Stimulated activated CD8-positive, alpha-beta memory T cell treated with anti-CD3 and anti-CD28 coated beads, Interleukin-4, amount 100 ng/mL, for 1 hour (primary cell): ENCODE measurements at places on chromosomes 5 and 9.

- DNase-seq: no peak
Measured at GRCh38 chr9:16879416-16879815, 8.9 kb upstream of the BNC2 start.

DNA sequence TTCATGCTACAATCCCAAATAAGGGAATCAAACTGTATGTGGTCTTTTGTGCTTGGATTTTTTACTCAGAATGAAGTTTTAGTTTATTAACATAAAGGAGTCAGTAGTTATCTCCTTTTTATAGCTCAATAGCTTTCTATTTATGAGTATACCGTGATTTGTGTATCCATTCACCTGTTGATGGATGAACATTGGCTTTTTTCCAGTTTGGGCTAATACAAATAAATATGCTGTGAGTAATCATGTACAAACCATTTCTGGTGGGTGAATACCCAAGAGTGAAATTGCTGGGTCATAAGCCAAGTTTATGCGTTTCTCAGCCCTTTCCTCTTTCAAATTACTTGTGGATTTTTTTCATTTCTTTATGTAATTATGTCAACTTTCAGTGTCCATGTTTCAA lies 395.3 kb downstream of the OSTF1 start:
- no peak for DNase-seq

DNA sequence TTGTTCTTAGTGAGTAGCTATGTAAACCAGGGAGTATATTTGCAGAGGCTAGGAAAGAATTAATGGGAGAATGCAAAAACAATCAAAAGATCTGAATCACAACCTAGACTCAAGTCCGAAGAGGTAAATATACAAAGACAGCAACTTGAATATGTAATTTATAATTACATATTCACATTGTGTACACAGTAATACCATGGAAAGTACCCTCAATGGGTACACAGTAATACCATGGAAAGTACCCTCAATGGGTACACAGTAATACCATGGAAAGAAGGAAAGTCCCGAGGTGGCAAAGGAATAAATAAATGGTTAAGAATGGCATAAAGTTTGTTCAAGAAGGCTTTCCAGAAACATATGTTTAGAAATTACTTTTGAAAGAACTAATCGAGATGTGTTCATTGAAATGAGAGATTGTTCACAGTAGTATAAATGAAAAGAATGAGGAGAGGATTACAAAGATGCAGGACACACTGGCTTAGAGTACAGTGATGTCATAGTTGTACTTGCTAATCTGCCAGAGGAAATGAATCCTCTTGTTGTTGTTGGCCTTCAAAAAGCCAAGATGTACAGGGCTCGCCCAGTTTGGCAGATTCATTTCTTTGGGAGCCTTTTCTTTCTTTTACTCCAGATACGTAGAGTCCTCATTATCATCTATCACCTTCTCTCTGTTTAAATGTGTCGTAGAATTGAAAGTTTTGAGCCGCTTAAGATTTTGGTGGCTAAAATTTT lies 116.0 kb downstream of the UNC13B start:
- no peak for DNase-seq

DNA sequence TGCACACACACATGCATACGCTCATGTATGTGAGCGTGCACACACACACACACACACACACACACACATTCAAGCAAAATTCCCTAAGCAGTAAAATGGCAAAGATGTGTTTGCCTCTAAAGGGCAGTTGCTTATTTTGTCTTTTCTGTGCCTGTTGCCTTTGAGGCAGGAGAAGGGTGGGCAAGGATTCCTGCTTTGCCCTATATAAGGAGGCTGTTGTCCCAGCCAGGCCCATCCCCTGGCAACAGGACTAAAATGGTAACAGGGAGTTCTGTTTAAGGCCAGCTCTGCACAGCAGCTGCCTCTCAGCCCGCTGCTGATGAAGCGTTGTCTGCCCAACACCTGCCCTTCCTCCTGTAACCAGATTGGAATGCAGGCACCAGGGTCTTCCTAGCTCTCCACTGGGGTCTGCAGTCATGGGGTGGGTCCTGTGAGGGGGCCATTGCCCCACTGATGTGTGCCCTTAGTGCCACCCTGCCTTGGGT lies 64.4 kb downstream of the PPARGC1B start:
- DNase-seq: no peak

DNA sequence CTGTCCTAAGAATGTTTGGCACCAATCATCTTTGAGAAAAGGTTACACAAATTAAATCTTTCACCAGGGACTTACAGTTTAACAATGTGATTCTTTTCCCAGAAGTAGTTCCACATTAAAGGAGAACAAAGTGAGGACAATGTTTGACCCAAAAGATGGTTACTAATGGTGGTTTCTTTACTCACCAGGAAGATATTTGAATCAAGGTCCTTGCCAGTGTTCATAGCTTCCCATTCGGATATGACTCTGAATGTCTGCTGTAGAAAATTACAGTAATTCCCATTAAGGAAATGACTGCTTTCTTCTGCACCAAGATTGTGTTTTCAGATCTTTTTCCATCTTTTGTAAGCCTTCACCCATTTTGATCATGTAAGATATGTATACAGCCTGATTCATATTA lies 114.6 kb upstream of the ADAMTSL1 start:
- DNase-seq: no peak

DNA sequence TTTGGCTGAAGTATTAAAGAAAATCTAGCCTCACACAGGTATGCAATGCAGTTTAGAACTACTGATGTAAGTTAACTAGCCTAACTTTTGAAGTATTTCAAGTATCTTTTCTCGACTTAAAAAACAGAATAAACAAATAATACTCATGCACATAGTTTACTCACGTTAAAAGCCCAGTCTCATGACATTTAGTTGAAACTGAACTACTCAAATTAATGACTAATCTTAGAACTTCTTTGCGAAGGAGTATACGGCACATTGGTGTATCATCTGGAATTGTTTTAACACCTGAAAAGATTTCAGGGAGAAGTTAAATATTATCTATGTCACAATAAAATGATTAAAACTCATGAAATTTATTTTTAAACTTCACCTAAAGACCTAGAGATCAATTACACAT lies 98.5 kb downstream of the OSMR start:
- DNase-seq: no peak

GRCh38 chr9:136688274-136689107 lies 1.2 kb upstream of the AGPAT2 start:
- no peak for DNase-seq

GRCh38 chr5:546376-546908 lies 22.2 kb upstream of the SLC9A3 start:
- DNase-seq: no peak

DNA sequence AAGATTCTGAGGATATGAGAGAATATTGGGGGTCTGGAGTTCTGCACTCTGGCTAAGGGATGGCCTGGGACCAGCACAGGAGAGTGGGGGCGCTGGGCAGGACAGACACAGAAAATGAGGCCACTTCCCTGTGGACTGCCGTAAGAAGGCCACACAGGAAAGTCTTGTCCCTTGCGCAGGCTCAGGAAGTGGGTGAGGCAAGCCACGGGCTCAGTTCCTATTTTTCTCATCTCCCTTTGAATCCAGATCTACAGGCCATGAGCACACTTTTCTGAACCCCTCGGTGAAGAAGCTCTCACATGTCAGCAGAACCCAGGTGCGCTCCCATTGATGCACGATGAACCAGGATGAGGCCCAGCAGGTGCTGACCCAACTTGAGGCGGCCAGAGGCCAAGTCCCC lies 207.4 kb downstream of the AGTPBP1 start:
- DNase-seq: no peak

DNA sequence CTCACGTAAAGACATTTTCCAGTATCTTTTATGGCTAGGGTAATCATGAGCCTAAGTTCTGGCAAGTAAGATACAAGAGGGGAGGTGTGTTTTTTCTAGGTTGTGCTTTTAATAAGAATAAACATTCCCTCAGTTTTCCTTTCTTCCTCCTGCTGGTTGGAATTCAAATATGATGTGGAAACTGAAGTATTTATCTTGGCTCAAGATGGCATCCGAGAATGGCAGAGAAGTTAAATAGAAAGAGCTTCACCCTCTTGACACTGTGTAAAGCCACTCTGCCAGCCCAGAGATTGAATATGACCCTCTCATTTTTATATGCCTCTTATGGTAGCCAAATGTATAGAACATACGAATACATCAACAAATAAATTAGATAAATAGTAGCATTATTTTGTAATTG lies 438.4 kb downstream of the ISL1 start:
- DNase-seq: no peak

DNA sequence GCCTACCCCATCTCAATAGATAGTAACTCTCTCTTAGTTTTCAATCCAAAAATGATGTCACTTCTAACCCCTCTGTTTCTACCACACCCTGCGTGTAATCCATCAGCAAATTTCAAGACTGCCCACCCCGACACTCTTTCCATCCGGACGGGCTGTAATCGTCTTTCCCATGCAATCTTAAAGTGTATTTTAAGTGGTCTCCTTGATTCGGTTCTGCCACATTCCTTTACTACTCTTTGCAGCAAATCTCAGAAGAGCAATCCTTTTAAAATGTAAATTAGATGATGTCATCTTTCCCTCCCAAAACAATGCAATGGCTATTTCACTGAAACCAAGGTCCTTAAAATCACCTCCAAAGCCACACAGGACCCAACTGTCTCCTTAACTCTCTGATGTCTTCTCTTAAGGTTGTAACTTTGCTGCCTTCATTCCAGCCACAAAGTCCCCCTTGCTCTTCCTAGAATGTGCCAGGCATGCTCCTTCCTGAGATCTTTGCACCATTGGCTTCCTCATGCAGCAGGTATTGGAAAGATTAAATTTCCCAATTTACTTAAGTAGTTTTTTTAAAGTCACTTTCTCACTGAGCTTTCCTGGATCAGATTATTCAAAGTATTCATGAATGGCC lies 932.5 kb upstream of the WWC1 start:
- no peak for DNase-seq

- no peak for DNase-seq
Measured at GRCh38 chr5:140261403-140262171, 41.3 kb downstream of the PFDN1 start.

DNA sequence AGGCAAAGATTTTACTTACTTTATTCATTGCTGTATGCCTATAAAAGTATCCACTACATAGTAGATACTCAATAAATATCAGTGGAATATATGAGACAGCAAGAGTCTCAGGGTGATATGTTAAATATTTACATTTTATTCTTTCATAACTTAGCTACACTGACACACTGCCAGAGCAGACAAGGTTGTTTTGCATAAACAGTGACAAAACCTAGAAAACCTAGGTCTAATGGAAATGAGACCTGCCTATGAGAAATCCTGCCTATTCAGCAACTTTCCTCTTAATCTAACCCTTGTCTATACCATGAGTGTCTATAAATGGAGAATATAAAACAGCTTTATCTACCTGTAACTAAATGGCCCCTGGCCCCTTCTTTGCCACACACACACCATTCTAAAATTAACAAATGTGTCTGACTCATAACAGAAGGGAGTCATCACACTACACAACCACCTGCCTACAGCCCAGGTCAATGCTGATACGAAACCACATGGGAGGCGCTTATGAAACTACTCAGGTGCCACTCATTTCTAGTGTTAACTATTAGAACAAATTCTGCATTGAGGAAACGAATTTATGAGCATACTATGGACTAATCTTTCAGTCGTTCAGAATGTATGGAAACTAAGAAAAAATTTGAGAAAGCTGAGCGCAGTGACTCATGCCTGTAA lies 60.3 kb downstream of the UBAP2 start:
- DNase-seq: no peak

- no peak for DNase-seq
Measured at GRCh38 chr5:66113160-66113559, 30.9 kb upstream of the SREK1 start.

- DNase-seq: no peak
Measured at GRCh38 chr9:124964604-124965003, 23.7 kb upstream of the GOLGA1 start.

DNA sequence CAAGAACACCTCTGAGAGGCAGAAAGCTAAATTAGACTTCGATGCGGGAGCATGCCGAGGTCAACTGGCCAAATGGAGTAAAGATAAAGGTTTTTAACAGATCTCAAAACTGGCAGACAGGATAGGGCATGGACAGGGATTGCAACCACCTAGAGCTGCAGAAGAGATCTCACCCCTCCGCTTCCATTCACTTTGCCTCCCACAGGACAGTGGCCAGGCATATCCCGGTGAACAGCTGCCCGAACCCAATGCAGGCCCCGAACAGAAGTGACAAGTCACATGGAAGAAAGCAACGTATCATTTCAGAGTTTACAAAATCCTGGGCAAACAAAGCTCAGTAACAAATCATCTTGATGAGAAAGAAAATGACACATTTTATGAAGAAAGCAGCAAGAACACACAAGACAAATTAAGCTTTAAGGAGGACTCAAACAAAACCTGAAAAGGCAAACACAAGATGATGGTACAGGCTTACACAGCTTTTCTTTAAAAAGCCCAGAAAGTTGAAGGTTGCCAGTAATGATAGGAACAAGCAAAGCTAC lies 18.4 kb downstream of the RNF130 start:
- no peak for DNase-seq

- no peak for DNase-seq
Measured at GRCh38 chr5:138946831-138947560, 71.9 kb upstream of the LRRTM2 start.

DNA sequence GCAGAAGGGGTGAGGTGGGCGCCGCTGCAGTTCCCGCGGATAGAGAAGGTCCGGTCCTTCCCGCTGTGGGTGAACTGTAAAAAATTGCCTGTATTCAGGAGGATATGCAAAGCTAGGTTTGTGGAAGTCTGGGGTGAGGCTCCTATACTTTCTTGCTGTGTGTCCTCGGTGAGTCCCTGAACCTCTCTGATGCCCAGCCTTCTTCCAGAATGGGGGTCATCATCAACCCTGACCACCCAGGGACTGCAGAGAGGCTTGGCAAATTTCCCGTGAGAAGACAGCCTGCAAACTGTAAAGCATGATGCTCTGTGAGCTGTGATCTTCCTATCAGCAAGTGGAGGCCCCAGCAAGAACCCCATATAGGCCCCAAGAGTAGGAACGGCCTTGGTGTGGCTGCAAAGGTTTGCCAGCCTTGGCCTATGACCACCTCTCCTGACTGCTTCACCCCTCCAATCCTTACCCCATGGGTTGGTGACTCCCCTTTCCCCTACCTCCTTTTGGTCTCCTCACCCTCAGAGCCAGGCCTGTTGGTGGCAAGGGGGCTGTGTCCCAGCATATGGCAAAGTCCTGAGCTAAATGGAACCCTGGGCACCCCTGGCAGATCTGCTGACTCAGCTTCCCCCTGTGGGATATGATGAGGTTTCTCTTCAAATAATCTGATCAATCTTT lies 760 bp downstream of the ALDH1B1 start:
- no peak for DNase-seq

- no peak for DNase-seq
Measured at GRCh38 chr5:56278335-56278753, 45.2 kb upstream of the ANKRD55 start.

GRCh38 chr5:96022971-96023370 lies 61.3 kb upstream of the ELL2 start:
- no peak for DNase-seq

- no peak for DNase-seq
Measured at GRCh38 chr5:51657340-51658240, 274.3 kb downstream of the ISL1 start.

GRCh38 chr5:169219961-169220360 lies 81.0 kb downstream of the SLIT3 start:
- no peak for DNase-seq
